ENCODE measurements at places on chromosomes 1 and 21.

GRCh38 chr1:100499194-100499811 lies 38.6 kb upstream of the GPR88 start:
- DNase-seq: no peak

DNA sequence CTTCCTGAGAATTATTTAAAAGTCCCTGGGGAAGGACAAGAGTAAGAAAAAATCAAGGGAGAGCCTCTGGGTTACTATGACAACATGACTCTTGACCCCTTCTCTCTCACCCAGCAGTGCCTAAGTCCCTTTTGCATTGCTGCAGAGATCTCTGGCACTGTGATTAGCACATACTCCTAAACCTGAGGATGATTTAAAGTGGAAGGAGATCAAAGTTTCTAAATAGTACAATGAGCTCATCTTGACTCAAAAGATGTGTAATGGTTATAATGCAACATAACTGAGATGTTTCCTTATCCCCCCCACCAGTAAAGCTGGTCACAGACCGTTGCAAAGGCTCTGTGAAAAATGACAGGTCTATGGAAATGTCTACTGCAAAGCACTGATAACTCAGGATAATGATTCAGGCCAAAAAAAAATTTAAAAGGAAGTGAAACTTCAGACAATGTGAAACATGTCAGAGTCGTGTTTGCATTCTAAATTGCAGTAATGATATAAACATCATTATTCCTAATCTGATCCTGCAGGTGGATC lies 519.2 kb downstream of the KIF26B start:
- DNase-seq: no peak

DNA sequence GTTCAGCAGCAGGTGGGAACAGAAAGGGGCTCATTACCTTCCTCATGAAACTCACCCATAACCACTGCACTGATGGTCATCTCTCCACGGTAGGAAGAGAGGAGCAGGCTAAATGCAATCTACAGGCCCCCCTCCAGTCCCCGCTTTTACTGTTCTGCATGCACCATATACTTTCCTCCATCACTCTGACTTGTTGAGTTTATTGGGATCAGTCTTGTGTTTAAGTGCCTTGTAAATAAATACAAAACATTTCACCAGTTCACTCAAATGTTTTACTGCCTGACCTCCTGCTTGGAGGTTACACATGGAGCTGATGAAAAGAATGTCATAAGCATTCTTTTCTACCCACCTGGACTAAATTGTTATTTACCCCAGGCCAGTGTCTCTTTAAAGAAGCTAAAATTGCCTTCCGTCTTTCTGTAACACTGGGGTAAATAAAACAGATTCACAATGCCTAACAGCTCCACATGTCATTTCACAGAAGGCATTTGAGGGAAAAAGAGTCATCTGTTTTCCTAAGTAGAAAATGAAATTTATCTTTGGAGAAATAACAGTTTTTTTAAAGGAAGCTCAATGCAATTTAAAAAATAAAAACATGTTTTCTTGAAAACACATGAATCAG lies 30.7 kb downstream of the PTPN14 start:
- no peak for DNase-seq

DNA sequence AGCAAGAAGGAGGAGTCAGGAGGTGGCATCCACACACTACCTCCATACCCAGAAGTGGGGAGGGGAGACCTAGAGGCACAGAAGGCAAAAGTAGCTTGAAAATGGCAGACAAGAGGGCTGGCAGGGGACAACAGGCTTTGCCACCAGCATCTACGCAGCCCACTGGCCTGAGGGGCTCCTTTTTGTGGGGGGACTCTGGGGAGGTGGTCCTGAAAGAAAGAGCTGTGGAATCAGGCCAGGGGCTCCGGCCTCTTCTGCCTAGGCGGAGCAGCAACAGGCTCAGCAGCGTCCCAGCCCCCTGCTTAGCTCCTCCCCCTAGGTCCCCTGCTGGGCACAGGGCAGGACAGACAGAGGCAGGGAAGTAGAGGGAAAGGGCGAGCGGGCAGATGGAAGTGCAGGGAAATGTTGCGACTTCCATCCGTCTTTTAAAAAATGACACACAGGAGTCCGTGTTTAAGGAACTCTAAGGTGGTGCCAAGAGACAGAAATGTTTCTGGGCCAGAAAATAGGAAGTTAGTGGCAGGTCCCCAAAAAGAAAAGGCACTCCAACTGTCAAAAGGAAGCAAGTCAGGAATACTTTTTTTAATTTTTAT lies 10.0 kb upstream of the LEFTY2 start:
- DNase-seq: no peak

DNA sequence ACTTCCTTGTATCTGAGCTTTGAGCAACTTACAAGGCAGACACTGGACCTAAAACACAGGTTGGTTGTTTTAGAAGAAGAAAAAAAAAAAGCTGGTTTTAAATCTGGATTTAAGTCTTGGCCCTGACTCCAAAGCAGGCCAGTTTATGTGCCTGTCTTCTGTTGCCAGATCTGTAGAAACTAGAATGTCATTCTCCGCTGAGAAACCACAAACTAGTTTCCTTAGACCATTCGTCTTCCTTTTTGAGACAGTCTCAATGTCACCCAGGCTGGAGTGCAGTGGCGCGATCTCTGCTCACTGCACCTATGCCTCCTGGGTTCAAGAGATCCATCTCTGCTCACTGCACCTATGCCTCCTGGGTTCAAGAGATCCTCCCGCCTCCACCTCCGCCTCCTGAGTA lies 33.9 kb downstream of the APP start:
- DNase-seq: no peak

GRCh38 chr21:45596704-45597318 lies 46.7 kb upstream of the PCBP3 start:
- DNase-seq: peak; percentile 10

DNA sequence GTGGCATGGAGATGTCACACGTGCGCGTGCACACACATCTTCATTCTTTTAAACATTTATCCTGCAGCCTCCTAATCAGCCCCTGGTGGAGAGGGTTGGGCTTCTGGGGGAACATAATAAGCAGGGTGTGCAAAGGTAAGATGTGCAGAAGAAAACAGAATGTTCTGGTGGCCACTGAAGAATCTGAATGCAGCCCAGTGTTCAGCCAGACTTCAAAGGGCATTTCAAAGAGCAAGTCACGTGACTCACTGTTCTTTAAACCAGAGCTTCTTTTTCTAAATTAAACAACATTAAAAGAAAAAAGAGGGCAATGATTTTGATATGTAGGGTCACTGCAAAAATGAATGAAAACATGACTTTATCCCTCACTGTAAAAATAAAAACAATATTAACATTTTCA lies 89.8 kb downstream of the ABCA4 start:
- DNase-seq: no peak

DNA sequence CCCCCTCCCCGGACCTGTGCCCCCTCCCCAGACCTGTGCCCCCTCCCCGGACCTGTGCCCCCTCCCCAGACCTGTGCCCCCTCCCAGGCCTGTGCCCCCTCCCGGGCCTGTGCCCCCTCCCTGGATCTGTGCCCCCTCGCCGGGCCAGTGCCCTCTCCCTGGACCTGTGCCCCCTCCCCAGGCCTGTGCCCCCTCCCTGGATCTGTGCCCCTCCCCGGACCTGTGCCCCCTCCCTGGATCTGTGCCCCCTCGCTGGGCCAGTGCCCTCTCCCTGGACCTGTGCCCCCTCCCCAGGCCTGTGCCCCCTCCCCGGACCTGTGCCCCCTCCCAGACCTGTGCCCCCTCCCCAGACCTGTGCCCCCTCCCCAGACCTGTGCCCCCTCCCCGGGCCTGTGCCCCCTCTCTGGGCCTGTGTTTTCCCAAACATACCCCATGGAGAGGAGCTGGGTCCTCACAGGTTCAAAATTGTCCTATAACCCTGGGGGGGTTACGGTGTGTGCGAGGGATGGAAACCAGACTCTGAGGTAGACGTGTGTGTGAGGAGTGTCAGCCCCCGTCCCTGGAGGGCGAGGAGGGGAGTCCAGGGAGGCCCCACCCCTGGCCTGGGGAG lies 47.6 kb upstream of the POFUT2 start:
- DNase-seq: no peak

DNA sequence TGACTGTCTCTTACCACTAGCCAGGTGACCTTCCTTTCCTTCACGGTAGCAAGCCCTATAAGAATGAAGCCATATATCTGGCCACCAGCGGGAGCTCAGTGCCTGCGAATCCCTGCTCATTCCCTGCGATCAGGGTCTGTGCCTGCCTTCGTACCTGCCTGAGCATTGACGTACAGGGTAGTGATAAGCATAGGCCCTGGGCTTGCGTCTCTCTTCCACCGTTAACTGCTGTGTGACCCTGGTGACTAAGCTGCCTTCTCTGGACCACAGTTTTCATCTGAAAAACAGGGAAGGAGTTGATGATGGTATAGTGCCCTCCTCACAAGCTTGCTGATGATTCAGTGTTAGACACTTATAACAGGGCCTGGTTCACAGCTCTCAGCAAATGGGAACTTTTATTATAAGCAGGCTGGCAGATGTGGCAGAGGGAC lies 4.1 kb downstream of the ZC3H12A start:
- DNase-seq: no peak

- no peak for DNase-seq
Measured at GRCh38 chr21:36908260-36908908, 58.1 kb downstream of the HLCS start.

GRCh38 chr1:36248250-36248894 lies 24.1 kb downstream of the THRAP3 start:
- no peak for DNase-seq

DNA sequence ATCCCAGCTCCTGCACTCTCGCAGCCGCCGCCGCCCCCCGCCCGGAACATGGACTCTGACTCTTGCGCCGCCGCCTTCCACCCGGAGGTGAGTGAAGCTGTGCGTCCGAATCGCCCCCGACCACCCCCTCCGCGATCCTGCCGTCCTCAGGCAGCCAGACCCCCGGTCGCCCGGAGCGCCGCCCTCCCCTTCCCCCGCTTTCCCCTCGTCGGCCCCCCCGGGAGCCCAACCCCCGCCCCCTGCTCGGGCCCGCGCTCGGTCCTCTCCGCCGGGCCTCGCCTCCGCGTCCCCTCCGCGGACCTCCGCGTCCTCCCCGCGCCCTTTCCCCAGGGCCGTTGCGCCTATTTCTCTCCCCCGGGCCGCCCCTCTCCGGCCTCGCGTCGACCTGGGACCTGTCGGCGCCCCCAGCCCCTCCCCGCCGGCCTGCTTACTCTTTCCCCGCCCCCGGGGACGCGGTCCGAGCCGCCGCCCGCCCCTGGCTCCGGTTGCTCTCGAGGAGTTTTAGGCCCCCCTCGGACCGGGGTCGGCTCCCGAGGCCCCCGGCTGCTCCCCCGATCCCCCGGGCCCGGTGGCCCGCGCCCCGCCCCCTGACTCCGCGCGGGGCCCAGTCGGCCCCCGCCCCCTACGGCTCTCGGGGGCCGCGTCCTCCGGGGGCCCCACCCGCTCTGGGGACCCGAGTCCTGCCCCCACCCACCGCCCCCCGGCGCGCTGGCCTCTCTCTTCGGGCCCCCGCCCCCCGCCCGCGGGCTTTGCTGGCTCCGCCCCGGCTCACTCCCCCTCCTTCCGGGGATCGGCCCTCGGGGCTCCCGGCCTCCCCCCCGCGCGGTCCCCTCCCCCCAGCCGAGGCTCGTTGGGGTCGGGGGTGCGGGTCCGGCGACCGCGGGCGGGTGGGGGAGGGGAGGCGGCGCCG lies 743 bp downstream of the PHF13 start:
- no peak for DNase-seq

DNA sequence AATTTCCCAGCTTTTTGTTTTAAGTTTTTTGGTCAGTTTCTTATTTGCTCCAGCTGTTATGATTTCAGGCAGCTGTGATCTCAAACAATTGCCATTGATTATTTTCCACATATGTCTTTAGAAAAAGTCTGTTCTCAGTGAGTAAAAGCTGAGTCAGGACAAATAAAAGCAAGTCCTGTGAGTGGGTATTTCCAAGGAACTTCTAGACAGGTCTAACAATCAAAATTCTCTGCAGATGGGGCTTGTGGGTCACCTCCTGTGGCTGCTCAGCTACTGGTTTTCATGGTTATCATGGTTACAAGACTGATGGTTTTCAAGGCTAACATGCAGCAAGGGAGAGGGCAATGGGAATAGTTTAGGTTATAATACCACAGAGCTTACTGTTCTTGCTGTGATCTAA lies 585.7 kb downstream of the LMO4 start:
- DNase-seq: no peak

DNA sequence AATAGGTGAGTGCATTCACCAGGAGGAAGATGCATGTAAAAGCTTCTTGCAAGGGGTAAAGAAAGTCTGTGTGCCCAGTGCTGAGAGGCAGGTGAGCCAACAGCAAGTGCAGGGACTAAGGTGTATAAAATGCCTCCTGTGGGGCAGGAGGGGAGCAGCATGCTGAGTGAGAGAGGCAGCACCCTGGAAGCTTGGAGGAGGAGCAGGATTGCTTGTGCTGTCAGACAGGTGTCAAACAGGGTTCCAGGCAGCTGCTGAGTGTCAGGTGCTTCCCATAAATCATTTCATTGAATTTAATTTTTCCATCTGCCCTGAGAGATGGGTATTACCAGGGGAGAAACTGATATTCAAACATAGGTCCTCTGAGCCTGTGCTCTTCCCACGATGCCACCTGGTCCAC lies 13.9 kb downstream of the BSND start:
- DNase-seq: no peak

- no peak for DNase-seq
Measured at GRCh38 chr1:76503736-76504135, 363.5 kb upstream of the ST6GALNAC5 start.

- no peak for DNase-seq
Measured at GRCh38 chr21:35236090-35236489, 187.0 kb upstream of the RUNX1 start.

DNA sequence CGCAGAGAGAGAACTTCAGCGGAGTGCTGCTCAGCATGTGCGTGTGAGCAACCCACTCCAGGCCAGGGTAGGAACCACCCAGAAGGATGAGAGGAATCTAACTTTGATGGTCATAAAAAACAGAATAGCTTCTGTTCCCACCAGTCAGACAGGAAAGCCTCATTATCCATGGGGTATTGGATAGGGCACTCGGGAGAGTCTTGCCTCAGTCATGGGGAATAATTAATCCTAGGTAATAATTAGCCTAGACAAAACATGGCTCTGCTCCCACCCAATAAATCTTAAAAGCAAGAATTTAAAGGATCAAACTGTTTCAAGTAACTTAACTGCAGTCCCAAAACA lies 35.3 kb downstream of the LDLRAD1 start:
- DNase-seq: no peak

GRCh38 chr1:86926883-86927282 lies 12.4 kb downstream of the HS2ST1 start:
- DNase-seq: no peak

- no peak for DNase-seq
Measured at GRCh38 chr1:243672539-243673074, 177.4 kb downstream of the AKT3 start.

GRCh38 chr1:25487628-25488027 lies 55.8 kb upstream of the LDLRAP1 start:
- DNase-seq: no peak

Data from pulmonary artery endothelial cell (primary cell).